NCI-H524 (cell line): ENCODE measurements at places on chromosomes 6 and 20.

GRCh38 chr6:33250731-33251130, 20.9 kb downstream of the VPS52 start:
- no peak for DNase-seq

DNA sequence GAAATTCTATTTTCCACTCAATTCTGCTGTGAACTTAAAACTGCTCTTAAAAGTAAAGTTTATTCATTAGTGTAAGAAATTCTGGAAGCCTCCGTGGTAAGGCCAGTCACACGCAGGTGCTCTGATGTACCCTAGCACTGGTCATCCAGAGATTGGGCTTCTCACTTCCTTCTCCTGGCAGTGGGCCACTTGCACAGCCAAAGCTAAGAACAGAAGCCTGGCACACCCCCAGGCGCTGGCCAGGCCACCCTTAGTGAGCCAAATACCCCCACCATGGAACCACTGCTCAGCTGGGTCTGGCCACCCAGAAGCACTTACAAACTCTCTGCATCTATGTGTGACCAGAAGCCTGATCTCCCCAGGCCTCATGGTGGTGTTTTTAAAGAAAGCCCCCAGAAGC, 35.3 kb upstream of the ARFGEF2 start:
- DNase-seq, result no peak

GRCh38 chr6:40933864-40934263, 105.2 kb downstream of the UNC5CL start:
- DNase-seq, result no peak

DNA sequence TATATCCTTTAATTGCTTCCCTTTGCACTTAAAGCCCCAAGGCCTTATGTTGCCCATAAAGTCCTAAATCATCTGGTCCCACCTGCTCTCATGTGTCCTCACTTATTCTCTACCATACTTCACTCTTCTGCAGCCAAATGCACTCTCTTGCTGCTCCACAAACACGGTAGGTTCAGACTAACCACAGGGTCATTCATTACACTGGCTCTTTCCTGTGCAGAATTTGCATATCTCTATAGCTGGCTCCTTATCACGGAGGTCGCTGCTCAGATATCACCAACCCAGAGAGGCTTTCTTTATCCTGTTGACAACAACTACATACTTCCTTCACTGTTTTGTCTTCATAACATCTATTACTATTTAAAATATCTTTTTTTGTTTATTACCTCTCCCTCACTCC, 86.8 kb downstream of the MOXD1 start:
- no peak for DNase-seq

GRCh38 chr20:48771542-48771941, 56.3 kb downstream of the PREX1 start:
- DNase-seq, result no peak

- DNase-seq, result no peak
These were observed 9.1 kb upstream of the CST4 start for GRCh38 chr20:23697947-23698346.

DNA sequence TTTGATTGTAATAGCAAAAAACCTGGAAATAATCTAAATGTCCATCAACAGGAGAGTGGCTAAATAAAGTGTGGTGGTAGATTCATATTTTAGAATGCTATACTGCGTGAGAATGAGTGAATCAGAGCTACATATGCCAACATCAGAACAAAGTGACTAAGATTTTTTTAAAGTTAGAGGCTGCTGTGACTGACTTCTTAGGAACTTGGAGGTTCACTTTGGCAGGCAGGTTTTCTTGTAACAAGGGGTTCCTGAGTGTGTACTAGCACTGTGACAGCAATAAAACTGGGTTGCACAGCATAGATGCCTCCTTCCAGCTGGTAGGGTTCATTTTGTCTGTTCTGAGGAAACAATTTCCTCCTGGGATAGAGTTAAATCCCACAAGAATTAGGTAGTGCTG, 75.3 kb upstream of the ENPP5 start:
- no peak for DNase-seq

GRCh38 chr6:14775528-14775927, 470.3 kb upstream of the JARID2 start:
- no peak for DNase-seq

GRCh38 chr6:36283608-36284007, 13.7 kb downstream of the PNPLA1 start:
- DNase-seq, result no peak

DNA sequence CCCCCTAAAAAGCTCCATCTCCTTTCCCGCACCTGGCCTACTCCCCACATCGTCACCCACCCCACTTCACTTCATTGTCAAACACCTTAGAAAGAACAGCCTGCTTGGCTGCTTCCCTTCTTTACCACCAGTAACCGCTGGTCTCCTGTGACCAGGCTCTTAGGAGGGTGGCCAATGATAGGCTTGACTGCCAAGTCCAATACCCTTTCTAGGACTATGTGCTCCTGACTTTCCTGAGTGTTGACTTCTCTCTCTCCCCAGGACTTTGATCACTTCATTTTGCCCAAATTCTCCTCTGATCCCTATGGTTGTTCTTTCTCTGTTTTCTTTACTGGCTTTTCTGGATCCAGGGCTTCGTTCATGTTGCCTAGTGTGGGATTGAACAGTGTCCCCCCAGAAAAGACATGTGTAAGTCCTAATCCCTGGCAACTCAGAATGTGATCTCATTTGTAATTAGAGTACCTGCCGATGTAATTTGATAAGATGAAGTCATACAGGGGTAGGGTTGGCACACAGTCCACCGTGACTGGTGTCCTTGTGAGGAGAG, 254.0 kb downstream of the GMDS start:
- DNase-seq, result no peak

DNA sequence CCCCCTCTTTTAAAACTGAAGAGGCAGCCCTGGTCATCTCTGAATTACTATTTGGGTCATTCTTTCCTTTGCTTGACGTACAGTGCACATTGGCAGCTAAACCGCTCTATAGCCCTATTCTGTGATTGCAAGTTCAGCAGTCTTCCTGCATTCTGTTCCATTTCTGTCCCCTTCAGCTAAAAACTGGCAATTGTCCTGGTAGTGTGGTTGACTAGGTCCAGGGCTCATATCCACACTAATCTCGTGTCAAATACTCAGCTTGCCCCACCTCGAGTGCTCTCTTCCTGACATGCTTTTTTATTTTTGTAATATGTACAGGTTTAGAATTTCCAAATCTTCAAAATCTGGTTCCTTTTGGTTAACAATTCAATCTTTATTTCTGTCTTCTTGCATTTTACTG, 282.1 kb downstream of the THBS2 start:
- no peak for DNase-seq

DNA sequence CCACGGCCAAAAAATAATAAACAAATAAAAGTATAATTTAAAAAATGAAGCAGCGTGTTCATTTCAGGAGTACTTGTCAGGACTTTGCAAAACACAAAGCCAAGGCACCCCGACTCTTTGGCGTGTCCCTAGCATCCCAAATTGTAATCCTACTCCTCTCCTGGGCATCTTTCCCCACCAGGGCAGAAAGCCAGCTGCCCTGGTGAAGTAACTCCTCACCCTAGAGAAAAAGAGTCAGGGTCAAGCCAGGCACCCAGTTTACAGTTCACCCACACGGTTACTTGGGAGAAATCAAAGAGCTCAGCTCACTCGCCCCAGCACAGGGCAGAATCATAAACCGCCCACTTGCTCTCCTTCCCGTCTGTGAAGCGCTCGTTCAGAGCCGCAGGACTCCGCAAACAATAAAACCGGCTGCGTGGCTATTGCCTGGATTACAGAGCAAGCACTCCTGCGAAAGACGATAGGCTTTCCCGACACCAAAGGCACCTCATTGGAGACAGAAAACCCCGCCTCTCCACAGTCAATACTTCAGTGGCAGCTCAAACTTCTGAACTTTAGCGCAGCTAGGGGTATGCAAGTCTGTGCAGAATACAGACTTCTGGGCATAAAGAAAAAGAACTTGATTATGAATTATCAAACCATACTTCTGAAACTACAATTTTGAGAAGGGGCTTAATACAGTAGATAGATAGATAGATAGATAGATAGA, 73.0 kb upstream of the NHSL1 start:
- DNase-seq, result peak; percentile 96

- DNase-seq, result no peak
These were observed 11.8 kb downstream of the DCBLD1 start for GRCh38 chr6:117494283-117494682.

- DNase-seq, result peak; percentile 39
These were observed 17.6 kb upstream of the SNAI1 start for GRCh38 chr20:49964964-49965780.

DNA sequence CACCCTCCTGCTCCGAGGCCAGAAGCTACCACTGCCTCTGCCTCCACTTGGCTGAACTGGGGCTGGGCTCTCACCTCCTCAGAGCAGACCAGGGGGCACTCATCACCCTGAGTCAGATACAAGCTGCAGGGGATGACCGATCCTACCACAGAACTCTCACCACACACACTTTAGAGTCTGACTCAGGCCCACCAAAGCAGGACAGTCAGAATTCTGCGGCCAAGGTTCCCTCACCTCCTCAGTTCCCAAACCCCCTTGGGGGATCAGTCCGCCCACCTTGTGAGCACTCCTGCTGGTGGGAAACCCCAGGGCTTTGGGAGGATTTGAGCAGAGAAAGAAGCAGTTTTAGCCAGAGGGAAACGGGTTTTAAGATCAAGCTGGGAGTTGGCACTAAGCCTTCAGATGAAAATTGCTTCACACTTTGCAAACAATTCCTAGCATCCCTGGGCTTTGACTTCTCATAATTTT, 587.8 kb upstream of the JAG1 start:
- DNase-seq, result no peak

DNA sequence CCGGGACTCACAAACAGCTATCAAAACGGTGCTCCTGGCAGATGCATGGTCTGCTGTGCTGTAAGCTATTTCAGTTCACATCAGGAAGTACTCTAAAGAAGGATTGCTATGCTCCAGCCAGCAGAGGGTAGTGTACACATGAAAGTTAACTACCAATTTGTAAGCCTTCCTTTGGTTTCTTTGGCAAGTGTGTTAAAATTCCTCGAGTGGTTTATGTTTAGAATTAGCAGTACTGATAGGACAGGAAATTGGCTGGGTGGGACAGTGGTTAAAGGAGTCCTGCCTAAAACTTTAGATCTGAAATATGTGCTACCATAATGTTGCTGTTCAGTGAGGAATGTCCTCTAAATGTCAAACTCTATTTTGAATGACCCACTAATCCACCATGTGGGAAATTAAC, 47.4 kb downstream of the TRMT11 start:
- peak; percentile 66 for DNase-seq

- no peak for DNase-seq
These were observed 1.1 kb downstream of the HACE1 start for GRCh38 chr6:104858642-104859041.

DNA sequence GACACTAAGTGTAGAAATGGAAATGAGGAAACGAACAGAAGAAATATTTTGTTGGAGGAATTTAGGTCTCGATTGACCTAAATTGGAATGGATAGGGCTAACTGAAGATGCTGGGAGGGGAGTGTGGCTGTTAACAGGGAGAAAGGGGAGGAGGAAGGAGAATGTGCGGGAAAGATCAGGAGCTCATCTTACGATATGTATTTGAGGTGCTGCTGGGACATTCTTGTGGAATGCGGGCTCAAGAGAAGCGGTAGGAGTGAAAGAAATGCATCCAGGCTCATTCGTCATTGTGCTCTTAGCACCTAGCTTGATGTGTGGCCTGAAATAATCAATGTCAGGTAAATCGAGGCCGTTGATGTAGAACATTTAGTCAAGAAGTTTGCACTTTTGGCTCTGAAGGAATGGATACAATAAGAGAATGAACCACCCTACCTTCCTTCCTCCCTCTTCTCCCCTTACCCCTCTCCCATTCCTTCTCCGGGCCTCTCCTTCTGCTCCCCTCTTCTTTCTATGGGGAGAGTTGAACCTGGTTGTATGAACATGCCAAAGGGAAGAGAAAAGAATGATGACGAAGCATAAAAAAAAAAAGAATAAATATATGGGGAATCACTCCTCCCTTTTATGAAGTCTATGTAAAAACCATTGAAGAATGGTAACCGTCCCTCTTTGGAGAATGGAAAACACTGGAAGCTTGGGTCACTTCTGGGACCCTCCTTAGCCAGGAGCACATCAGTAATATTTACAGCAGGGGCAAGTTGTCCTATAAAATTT, 70.9 kb downstream of the SASH1 start:
- DNase-seq, result no peak

DNA sequence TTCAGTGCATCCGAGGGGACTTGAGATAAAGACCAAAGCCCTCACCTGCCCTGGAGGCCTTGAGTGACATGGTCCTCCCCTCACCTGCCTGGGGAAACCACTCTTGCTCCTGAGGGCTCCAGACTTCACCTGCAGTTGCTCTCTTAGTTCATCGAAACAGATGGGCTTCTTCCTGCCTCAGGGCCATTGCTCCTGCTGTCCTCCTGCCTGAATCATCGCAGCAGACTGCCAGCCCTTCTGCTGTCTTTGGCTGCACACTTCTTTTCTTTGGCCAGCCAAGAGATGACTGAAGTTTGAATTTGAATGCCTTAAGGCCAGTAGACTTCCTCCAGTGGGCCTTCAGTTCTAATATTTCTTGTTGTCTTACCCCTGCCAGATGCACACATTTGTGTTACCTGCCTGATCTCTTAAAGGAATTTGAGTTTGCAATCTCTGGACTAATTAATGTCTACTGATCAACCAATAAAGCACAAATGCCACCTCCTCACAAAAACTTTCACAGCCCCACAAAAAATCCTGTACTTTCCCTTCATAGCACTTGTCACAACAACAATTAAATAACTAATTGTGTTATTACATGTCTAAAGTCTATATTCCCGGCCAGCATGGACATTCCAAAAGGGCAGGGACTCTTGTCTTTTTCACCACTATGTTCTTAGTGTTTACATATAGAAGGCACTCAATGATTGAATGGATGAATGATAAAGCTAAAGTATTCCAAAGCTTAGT, 56.7 kb upstream of the SGK1 start:
- no peak for DNase-seq

- DNase-seq, result no peak
These were observed 480.5 kb upstream of the MAN1A1 start for GRCh38 chr6:119830069-119830468.

GRCh38 chr6:158737082-158737709, 82.0 kb downstream of the EZR start:
- no peak for DNase-seq

DNA sequence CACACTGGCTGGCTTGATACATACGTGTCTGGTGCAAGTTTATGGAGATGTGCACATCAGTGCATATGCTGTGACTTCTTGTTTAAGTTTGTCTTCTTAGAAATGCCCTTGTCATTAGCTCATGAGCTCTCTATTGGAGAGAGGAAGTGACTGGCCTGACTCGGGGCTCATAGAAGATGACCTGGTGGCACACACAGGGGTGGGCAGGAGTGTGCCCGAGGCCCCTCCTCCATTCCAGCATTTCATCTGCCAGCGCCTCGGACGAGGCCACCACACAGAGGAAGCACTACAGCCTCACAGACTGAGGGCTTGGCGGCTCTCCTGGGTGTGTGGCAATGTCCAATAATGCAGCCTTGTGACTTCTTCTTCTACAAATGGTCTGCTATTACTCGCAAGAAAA, 109.7 kb downstream of the FAM120B start:
- DNase-seq, result no peak

- no peak for DNase-seq
These were observed 41.4 kb downstream of the MOXD1 start for GRCh38 chr6:132359886-132360285.

GRCh38 chr6:7691675-7692452, 34.0 kb upstream of the BMP6 start:
- DNase-seq, result no peak

- peak; percentile 25 for DNase-seq
These were observed 34.1 kb upstream of the HLA-DQB1 start for GRCh38 chr6:32700391-32701040.

GRCh38 chr6:20481281-20481680, 53.0 kb upstream of the CDKAL1 start:
- no peak for DNase-seq
